Activated CD8-positive, alpha-beta memory T cell treated with anti-CD3 and anti-CD28 coated beads for 4 hours (primary cell): ENCODE measurements at places on chromosomes 6 and 20.

DNA sequence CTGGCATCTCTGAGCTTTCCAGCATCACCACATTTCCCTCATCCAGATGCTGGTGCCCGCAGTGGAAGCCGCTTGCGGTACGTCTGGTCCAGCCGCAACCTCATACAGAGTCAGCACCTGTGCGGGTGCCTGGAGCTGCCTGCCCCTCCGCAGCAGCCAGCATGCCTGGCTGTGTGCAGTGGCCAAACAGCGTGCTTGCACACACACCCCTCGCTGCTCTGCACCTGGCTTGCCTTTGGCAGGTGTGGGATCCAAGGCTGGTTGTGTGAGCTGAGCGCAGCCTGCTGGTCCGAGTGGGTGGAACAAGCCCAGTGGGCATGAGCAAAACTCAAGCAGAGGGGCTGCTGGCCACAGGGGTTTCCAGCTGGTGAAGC, 3.1 kb upstream of the HINT3 start:
- DNase-seq = no peak

DNA sequence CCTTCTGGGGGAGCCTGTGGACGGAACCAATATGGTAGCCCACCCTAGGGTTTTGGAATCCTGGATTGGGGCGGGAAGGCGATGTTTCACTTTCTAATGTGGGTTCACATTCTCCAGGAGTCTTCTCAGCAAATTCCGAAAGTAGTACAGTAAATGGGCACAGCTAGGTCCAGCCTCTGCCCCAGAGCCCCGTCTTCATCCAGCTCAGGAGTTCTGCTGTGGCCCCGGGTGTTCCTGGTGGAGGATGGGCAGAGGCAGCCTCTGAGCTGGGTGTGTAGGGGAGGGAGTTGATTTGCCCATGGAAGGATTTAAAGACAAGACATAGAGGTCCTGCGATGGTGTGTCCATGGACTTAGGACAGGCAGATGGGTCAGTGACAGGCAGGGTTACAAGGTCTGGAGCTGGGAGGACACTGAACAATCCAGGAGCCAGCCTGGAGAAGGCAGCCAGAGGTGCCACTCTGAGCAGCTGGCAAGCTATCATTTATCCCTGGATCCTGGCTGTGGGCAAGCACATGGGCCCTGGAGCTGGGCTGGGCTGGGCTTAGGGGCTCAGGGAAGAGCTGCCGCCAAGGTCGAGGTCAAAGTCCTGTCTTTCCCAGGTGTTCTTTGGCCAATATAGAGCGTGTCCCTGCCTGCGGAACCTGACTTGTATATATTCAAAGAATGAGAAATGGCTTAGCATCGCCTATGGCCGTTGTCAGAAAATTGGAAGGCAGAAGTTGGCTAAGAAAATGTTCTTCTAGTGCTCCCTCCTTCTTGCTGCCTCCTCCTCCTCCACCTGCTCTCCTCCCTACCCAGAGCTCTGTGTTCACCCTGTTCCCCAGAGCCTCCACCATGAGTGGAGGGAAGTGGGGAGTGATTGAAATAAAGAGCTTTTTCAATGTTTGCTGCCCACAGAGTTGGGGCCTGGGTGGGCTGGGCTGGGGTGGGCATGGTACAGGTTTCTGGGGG, 6.7 kb downstream of the CLPSL1 start:
- no peak for DNase-seq

DNA sequence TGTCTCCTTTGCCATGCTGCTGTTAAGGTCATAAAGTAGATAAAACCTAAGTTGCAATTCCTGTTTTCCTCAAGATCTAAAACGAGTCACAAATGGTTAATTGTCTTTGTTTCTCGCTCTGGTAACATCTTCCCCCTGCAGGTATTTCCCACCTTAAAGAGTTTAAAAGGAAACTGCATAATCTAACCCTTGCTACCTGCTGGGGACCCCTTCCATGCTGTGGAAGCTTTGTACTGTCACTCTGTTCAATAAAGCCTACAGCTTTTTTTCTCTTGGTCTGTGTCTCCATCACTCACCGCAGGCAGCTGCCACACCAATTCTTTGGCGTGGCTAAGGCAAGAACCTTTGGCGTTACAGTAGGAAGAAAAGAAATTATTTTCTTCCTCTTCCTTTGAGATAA, 117.7 kb upstream of the GJE1 start:
- no peak for DNase-seq

- DNase-seq = no peak
These were observed 480.2 kb upstream of the SPTLC3 start for GRCh38 chr20:12528591-12529041.

GRCh38 chr6:10595731-10596664, 74.8 kb downstream of the GCNT2 start:
- DNase-seq = no peak

GRCh38 chr6:5469101-5469846, 208.0 kb downstream of the FARS2 start:
- no peak for DNase-seq

GRCh38 chr6:40762981-40763380, 175.8 kb upstream of the LRFN2 start:
- DNase-seq = no peak

GRCh38 chr6:12022481-12022880, 10.4 kb downstream of the HIVEP1 start:
- no peak for DNase-seq

- no peak for DNase-seq
These were observed 278.1 kb upstream of the JAG1 start for GRCh38 chr20:10951904-10952303.

DNA sequence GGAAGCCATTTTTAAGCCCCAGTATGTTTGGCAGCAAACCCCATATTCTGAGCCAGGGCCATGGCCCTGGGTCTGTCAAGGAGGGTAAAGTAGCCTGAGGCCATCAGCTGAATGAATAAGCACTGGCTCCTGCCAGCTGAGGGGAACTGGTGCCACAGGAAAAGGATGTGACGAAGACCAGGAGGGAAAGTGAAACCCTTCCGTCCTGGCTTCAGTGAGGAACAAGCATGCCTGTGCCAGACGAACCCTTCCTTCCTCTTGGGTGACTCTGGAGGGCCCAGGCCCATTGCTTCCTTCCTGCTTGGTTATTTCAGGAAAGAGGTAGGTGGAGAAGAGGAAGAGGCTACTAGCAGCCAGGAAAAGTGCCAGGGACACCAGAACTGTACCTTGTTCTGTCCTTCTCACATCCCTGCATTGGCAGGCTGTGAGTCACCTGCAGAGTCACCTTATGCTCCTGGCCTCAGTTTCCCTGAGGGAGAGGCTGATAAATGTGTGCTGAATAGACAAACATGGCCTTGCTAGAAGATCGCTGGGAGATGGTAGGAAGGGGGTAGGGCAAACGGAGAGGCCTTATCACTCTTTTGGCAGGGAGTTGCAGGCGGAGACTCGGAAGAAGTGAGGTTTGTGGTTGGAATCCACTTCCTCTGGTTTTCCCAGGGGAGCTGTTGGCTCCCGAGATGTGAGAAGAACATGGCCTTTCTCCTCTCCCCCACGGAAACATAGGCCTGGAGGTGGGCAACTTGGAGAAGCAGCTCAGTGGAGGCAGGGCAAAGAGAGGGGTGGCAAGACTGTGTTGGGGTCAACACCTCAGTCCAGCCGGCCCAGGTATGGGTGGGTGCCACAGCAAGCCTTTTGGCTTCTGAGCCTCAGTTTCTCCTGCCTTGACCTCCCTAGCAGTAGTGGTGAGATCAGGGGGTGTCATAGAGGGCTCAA, 37.4 kb downstream of the COX4I2 start:
- peak; percentile 61 for DNase-seq

DNA sequence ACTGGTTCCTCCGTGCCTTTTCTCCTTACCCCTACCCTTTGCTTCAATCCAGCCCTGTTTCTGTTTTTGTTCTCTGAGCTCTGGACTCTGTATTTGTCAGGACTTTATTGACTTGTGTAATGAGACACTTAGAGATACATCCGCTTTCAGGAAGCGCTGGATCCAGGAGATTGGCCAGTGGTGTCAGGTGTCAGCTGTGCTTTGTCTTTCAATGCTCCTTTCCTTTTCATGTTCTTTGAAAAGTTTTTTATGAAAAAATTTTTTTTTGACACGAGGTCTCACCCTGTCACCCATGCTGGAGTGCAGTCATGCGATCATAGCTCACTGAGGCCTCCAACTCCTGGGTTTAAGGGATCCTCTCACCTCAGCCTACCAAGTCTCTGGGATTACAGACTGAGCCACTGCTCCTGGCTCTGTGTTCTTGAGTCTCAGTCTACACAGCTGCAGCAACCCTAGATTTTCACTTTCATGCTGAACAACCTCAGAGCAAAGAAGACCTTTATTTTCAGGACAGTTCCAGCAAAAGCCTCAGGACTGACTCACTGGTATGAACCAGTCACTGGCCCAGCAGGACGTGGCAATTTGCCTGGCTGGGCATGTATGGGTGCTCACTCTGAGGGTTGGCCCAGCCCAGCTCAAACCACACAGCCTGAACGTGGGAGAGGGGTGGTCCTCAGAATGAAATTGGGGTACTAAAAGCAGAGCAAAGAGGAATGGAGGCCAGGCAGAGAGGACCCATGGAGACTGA, 108.5 kb downstream of the DHX35 start:
- no peak for DNase-seq

GRCh38 chr20:37513779-37514359, 7.2 kb upstream of the NNAT start:
- DNase-seq = no peak

DNA sequence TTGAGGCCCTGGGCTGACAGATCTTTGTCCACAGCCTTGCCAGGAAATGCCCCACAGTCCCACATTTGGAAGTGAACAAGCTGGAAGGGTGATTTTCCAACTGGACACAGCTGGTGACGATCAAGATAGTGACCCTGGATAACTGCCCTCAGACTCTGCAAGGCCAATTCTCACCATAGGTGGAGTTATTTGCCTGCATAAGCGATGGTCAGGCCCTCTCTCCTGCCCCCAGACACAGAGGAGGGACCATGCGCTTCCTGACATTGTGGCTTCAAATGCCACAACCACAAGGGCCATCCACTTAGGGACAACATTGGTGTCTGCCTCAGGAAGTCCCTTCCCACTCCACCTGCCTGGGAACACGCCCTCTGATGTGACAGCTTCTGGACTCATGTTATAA, 96.0 kb downstream of the JPH2 start:
- DNase-seq = no peak

DNA sequence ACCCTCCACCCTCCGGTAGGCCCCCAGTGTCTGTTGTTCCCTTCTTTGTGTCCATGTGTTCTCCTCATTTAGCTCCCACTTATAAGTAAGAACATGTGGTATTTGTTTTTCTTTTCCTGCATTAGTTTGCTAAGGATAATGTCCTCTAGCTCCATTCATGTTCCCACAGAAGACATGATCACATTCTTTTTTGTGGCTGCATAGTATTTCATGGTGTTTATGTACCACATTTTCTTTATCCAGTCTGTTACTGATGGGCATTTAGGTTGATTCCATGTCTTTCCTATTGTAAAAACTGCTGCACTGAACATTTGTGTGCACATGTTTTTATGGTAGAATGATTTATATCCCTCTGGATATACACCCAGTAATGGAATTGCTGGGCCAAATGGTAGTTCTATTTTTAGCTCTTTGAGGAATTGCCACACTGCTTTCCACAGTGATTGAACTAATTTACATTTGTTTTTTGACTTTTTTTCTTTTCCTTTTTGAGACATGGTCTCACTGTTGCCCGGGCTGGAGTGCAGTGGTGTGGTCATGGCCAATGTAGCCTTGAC, 4.5 kb downstream of the KPNA5 start:
- no peak for DNase-seq

GRCh38 chr6:82178759-82179112, 68.8 kb downstream of the IBTK start:
- no peak for DNase-seq

GRCh38 chr6:54072635-54073313, 38.5 kb upstream of the MLIP start:
- DNase-seq = no peak

GRCh38 chr6:54719633-54720032, 126.9 kb upstream of the FAM83B start:
- no peak for DNase-seq

- no peak for DNase-seq
These were observed 18.9 kb upstream of the CCN5 start for GRCh38 chr20:44696315-44696714.

DNA sequence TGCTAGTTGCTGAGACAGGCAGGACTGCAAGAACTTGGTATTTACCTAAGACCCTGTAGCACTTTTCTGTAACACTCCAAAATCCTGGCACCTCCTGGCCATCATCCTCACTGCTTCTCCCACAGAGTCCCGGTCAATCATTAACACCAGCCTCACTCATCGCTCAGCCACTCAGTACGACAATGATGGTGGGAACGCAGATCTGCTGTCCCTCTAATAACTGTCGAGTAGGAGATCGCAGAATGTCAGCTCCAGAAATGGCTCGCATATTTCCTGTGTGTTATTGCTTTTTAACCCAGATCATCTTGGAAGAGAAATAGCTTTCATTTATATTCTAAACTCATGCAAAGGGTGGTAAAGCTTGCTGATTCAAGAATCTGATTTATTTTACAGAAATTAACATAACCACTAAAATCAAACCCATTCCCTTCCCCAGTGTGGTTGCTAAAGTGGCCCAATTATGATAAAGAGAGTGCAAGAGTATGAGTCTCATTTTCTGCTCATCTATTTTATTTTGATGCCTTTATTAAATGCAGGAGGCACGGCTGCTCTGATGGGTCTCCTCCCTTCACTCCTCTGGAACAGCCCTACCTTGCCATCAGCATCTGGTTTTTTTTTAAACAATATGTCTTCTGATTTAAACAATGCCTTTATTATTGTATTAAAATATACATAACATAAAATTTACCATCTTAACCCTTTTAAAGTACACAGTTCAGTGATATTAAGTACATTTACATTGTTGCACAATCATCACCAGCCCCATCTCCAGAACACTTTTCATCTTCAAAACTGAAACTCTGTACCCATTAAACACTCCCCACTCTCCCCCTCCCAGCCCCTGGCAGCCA, 28.3 kb upstream of the GGTLC1 start:
- DNase-seq = no peak

DNA sequence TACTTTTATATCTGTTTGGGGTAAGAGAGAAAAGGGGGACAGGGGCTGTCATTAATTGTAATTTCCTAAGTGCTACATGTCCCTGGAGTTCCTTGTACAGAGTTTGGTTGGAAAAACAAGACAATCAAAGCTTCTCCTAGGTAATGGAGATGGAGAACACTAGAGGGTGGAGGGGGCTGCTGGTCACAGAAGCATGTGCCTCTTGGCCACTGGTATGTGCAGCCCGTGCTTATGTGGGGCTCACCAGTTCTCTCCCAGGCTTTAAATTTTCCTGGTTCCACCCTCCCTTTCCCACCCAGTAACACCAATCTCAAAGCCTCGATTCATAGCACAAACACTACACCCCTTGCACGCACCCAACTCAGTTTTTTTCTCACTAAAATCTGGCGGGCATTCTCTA, 165.6 kb downstream of the SAMD5 start:
- DNase-seq = no peak

DNA sequence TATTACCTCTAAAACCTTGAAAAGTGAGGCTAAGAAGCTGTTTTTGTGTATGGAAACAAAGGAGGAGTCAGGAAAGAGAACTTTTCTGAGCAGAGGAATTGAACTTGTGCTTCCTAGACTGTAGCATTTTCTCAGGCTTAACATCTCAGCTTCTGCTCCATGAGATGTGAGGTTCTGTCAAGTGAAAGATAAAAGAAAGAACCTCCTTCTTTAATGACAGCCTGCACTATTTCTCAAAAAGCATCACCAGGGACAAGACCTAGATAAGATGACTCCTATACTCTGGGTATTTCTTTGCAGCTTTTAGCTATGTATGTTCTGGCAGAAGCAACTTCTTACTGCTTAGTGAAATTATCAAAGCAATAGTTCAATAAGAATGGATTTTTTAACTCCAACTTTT, 87.6 kb upstream of the KCNQ5 start:
- DNase-seq = no peak

GRCh38 chr20:25992146-25992545, 295.5 kb upstream of the ZNF337 start:
- DNase-seq = no peak

GRCh38 chr6:53822401-53823125, 27.8 kb downstream of the LRRC1 start:
- no peak for DNase-seq
